ENCODE measurements at places on chromosomes 1 and 21. TPM values are rescaled to one million over a fixed set of nuclear protein-coding genes. Genes with fewer than 3 reads are reported as not detected.

GRCh38 chr1:205038132-205038786, 4.8 kb upstream of the CNTN2 start:
- H3K36me3 ChIP-seq, result no peaks in the 10 kb centered on the region
- H3K27me3 ChIP-seq, result peaks cover 31% of the 10 kb centered on the region
- no peak for DNase-seq
- no peak overlapping the region for H3K27ac ChIP-seq
- no peak overlapping the region for H3K4me3 ChIP-seq

POU3F1 gene
- total RNA-seq, result not detected

- no peak for DNase-seq
- H3K27me3 ChIP-seq, result peaks cover 2% of the 10 kb centered on the region
- no peaks in the 10 kb centered on the region for H3K36me3 ChIP-seq
- no peak overlapping the region for H3K4me3 ChIP-seq
- no peak overlapping the region for H3K27ac ChIP-seq
Observed at GRCh38 chr1:110914676-110915075, 41.7 kb downstream of the CD53 start.

ETV3L gene
- total RNA-seq, result not detected

CFHR4 gene
- total RNA-seq, result not detected

Measured in activated naive CD4-positive, alpha-beta T cell treated with anti-CD3 and anti-CD28 coated beads for 36 hours (primary cell).